Endothelial cell (in vitro differentiated cells): ENCODE measurements at places on chromosomes 13 and 19.

DNA sequence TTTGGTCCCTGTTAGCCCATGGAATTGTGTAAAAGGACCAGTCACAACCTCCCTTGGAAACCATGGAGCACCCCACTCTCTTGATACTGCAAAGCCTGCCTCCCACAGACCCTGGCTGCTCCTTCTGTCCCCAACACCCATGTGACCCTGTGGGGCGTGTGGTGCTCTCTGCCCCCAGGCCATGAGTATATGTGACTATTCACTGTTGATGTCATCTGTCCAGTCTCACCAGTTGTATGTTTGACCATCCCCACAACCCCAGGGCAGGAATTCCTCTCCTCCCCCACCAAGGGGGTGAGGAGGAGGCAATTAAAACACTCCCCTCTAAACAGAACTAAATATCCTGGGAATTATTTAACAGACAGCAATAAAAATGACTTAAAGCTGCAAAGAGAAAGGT lies 35.2 kb downstream of the KCTD15 start:
- DNase-seq: no peak

GRCh38 chr19:42335971-42336370 lies 10.5 kb downstream of the MEGF8 start:
- no peak for DNase-seq

GRCh38 chr13:83995930-83996329 lies 113.7 kb upstream of the SLITRK1 start:
- no peak for DNase-seq

DNA sequence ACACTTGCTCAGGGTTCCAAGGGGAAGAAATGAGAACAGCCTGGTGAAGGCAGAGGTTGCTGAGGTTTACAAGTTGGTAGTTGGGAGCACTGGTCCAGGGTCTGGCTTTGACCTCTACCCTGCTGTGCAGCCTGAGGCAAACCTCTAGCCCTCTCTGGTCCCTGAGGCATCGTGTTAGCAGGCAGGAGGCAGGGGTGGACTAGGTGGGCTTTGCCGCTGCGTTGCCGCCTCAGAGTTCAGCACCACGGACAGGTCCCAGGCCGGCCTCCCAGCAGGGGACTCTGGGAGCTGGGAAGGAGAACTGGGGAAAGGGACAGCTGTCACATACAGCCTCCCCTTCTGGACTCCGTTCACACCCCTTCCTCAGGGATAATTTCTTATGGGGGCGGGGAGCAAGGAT lies 3.1 kb downstream of the NCAN start:
- DNase-seq: peak; percentile 88

- no peak for DNase-seq
These were observed 41.7 kb downstream of the ELL start for GRCh38 chr19:18480006-18480691.

DNA sequence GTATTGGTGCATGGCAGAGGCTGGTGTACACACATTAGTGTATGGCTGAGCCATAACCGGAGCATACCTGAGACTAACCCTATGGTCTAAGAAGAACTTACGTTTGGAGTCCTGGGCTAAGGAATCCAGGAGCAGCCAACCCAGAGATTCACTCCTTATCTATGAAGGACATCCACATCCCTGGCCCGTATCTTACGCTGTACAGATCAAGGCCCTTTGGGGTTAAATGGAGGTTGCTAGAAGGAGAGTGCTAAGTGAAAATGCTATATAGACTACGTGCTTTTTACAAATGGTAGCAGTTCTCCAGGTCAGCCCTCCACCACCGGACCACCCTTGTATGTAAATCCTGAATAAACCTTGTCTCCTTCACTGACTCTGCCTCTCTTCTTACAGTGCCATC lies 1.9 kb upstream of the SUGT1 start:
- DNase-seq: no peak

- DNase-seq: no peak
These were observed 225.8 kb downstream of the GGACT start for GRCh38 chr13:100362781-100363180.

DNA sequence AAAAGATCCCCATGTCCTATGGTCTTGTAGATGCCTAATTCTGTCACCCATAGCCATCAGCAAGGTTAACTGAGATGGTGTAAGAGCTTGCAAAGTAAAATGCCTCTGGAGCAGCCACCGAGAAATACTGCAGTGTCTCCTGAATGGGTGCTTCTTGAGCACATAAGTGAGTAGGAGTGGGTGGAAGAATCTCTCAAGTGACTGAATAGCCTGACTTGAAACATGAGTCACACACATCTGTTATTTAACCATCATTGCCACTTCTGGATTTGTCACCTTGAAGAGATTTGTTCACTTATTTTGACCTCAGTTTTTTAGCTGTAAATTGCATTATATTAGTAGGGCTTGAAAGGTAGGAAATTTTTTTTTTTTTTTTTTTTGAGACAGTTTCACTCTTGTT lies 2.3 kb downstream of the ZNF714 start:
- DNase-seq: no peak

- no peak for DNase-seq
These were observed 227.9 kb upstream of the ARGLU1 start for GRCh38 chr13:106795847-106796246.

DNA sequence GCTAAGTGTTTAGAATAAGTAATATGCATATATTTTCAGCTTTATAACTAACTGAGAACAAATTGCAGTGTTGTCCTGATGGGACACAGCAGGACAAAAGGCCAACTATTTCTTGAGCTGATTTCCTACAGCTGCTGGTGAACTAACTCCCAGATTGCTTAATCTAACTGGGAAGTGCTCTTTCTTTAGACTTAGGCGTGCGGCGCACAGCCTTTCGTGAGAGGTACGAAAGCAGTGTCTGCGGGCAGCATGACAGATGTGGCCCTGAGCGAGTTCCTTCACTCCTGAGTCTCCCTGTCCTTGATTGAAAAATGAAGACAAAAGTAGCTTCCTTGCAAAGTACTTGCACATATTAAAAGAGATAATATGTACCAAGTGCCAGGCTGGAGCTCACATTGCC lies 47.3 kb upstream of the NPAS1 start:
- no peak for DNase-seq

DNA sequence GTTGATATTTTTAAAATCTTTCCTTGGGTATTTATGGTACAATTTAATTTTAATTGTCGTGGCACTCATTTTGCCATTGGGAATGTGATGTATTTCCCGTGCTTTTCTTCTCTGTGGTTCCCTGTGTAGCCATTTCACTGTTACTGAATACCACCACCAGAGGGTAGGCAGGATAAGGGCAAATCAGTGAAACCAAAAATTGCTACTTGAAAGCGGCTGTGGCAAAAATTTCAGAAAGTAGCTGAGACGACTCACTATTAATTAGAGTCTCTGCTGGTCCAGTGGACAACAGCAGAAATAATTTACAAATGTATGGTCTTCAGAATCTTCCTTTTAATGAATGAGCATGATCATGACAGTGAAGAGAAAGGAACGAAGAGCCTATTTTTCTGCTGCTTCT lies 34.4 kb upstream of the MIR17HG start:
- DNase-seq: peak; percentile 20

GRCh38 chr19:6983448-6983847 lies 37.8 kb downstream of the MBD3L2B start:
- DNase-seq: no peak

DNA sequence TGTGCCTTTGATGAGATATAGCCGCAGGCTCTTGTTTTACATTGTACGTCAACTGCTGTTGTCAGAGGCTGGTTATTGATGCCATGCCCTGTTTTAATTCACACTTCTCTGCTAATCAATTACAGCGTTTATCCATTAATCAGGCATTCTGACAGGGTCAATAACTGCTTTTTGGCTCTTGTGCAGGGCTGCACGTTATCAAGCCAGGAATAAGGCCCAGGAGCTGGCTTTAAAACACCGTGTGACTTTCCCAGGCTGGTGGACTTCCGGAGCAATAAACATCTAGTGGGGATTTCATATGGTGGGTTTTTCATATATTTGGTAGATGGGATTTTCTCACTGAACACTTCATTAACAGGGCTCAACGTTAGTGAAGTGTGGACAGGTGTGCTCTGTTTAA lies 221.7 kb downstream of the TM9SF2 start:
- no peak for DNase-seq

- DNase-seq: no peak
These were observed 50.8 kb upstream of the XPO4 start for GRCh38 chr13:20953245-20953931.

DNA sequence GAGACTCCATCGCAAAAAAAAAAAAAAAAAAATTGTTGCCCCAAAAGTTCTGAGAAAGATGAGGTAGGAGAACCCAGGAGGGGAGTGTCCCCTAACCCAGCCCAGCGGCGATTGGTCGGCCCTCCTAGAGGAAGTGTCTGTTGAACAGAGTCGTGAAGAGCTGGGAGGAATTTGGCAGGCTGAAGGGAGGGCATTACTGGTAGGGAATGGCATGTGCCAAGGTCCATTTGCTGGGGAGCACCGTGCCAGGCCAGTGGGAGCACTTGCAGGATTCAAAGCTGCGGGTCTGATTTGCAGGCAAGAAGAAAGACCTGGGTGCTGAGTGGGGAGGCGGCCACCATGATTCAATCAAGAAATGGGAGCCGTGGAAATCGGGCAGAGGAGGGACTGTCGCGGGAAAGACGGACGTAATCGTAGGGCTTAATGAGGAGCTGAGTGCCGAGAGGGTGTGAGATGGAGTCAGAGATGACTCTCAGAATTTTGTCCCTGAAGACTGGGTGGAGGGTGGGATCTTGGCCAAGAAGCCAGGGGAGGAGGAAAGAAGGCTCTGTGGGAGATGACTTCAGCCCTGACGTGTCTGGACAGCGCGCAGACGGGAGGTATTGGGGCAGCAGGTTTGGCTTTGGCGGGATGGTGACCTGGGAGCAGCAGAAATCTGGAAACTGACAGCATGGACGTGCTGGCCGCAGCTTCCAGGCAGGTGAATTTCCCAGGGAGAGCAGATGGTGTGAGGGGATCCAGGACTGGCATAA lies 15.4 kb downstream of the CERS4 start:
- DNase-seq: no peak

- DNase-seq: no peak
These were observed 86.7 kb upstream of the TNFSF11 start for GRCh38 chr13:42487221-42487620.

GRCh38 chr19:15874821-15875474 lies 22.9 kb downstream of the CYP4F2 start:
- no peak for DNase-seq

- DNase-seq: no peak
These were observed 58.1 kb downstream of the EDNRB start for GRCh38 chr13:77860507-77860981.

DNA sequence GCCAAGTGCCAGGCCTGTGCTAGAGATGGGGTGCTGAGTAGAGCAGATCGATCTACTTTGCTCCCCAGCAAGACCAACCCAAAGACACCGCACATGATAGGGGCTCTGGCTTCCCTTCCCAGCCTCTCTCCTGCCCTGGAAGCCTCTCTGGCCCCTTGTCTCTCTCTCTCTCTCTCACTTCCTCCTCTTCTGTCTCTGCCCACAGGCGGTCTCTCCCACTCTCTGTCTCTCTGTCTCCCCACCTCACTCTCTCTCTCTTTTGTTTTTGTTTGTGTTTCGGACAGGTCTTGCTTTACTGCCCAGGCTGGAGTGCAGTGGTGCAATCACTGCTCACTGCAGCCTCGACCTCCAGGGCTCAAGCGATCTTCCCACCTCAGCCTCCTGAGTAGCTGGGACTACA lies 1.3 kb downstream of the SELENOV start:
- DNase-seq: no peak

DNA sequence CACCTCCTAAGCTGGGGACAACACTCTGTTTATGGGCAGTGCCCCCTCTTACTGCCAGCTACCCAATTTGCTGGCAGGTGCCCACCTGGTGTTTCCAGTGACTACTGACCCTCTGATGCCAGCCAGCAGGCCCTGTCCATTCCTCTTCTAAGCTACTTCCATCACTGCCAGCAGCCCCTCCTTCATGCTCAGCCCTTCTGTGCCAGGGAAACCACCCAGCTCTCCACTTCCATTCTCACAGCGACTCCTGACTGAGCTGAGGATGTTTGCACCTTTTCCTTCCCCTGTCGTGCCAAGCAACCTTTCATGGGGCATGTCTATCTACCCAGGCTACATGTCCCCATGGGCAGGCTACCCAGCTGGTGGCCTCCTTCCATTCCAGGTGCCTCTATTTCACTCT lies 24.0 kb upstream of the ZNF492 start:
- DNase-seq: no peak

- no peak for DNase-seq
These were observed 406.9 kb downstream of the RFC3 start for GRCh38 chr13:34224877-34225276.

GRCh38 chr19:19540715-19541515 lies 2.9 kb downstream of the CILP2 start:
- peak; percentile 47 for DNase-seq

DNA sequence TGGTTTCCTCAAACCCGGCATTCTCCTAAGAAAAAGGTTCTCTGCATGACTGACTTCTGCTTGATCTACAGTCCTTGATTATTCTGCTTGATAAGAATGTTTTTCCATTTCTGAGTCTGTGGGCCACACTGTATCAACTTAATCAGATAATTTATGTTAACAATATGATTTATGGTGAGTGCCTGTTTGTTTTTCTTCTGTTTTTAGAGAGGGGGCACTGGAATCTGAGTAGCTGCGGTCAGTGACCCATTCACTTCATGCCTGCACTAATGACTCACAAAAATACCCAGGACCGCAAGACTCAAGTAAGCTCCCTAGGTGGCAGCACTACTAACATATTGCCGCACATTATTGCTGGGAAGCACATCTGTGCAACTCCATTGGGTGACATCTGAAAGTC lies 542.3 kb upstream of the ATXN8OS start:
- peak; percentile 31 for DNase-seq
